Fibroblast of lung (primary cell): ENCODE measurements at places on chromosomes 11 and 22. TPM values are rescaled to one million over a fixed set of nuclear protein-coding genes. Genes with fewer than 3 reads are reported as not detected.

The HORMAD2 gene
- polyA plus RNA-seq: not detected in 2 replicates

The TTC12 gene
- 9.9 and 13.4 TPM in 2 replicates for polyA plus RNA-seq

The OR51E1 gene
- not detected in 2 replicates for polyA plus RNA-seq

The RRM1 gene
- polyA plus RNA-seq: 57.5 and 117 TPM in 2 replicates

The ACRV1 gene
- polyA plus RNA-seq: not detected in 2 replicates

The NNMT gene
- 156 and 194 TPM in 2 replicates for polyA plus RNA-seq

The DNAJB7 gene
- polyA plus RNA-seq: not detected in 2 replicates

The SCGB1C1 gene
- not detected in 2 replicates for polyA plus RNA-seq

The ASCL2 gene
- not detected in 2 replicates for polyA plus RNA-seq

The OR51I2 gene
- not detected in 2 replicates for polyA plus RNA-seq

The DTX4 gene
- polyA plus RNA-seq: 1.2 and 2.1 TPM in 2 replicates

The SYCE3 gene
- 0.30 TPM in 1 of 2 replicates, not detected in the other for polyA plus RNA-seq

The GAB4 gene
- not detected in 2 replicates for polyA plus RNA-seq

The LZTR1 gene
- polyA plus RNA-seq: 25.1 and 27.4 TPM in 2 replicates

The MUC5AC gene
- polyA plus RNA-seq: not detected in 2 replicates

The ZNF280A gene
- not detected in 2 replicates for polyA plus RNA-seq

The KRTAP5-1 gene
- polyA plus RNA-seq: not detected in 2 replicates

The SPATA19 gene
- polyA plus RNA-seq: not detected in 2 replicates

The OR51I1 gene
- not detected in 2 replicates for polyA plus RNA-seq

The SDF2L1 gene
- polyA plus RNA-seq: 12.0 and 17.2 TPM in 2 replicates

The OR8G5 gene
- not detected in 2 replicates for polyA plus RNA-seq

The MUC15 gene
- not detected in 2 replicates for polyA plus RNA-seq

The MYRF gene
- polyA plus RNA-seq: 0.10 and 0.11 TPM in 2 replicates

The LMNTD2 gene
- 0.05 and 0.08 TPM in 2 replicates for polyA plus RNA-seq

The DNHD1 gene
- polyA plus RNA-seq: 2.2 and 2.6 TPM in 2 replicates

The EWSR1 gene
- 172 and 224 TPM in 2 replicates for polyA plus RNA-seq

The CSTPP1 gene
- 34.1 TPM in 2 replicates for polyA plus RNA-seq

The OTOG gene
- not detected in 2 replicates for polyA plus RNA-seq

The SMC1B gene
- 0.01 TPM in 1 of 2 replicates, not detected in the other for polyA plus RNA-seq

The MGAT3 gene
- polyA plus RNA-seq: 0.09 TPM in 1 of 2 replicates, not detected in the other

The GRIA4 gene
- 0.15 and 0.61 TPM in 2 replicates for polyA plus RNA-seq

The OR6X1 gene
- polyA plus RNA-seq: not detected in 2 replicates

The DCDC1 gene
- polyA plus RNA-seq: 0.02 and 0.05 TPM in 2 replicates

The SPECC1L gene
- polyA plus RNA-seq: 28.4 and 40.3 TPM in 2 replicates

The MIAT gene
- 1.6 and 1.9 TPM in 2 replicates for polyA plus RNA-seq

The RHOD gene
- polyA plus RNA-seq: 4.7 and 11.6 TPM in 2 replicates

The CDHR5 gene
- polyA plus RNA-seq: not detected in 2 replicates

The MS4A3 gene
- not detected in 2 replicates for polyA plus RNA-seq

The TRIM49 gene
- not detected in 2 replicates for polyA plus RNA-seq

The DDX6 gene
- polyA plus RNA-seq: 75.7 and 91.2 TPM in 2 replicates

The C22orf31 gene
- polyA plus RNA-seq: 0.14 TPM in 1 of 2 replicates, not detected in the other

The KRTAP5-10 gene
- not detected in 2 replicates for polyA plus RNA-seq

The DGCR6 gene
- polyA plus RNA-seq: 0.56 and 0.77 TPM in 2 replicates

The IPO7 gene
- 70.0 and 75.7 TPM in 2 replicates for polyA plus RNA-seq

The SCGB2A2 gene
- polyA plus RNA-seq: not detected in 2 replicates

The PHLDA2 gene
- 16.2 and 20.5 TPM in 2 replicates for polyA plus RNA-seq

The C1QTNF4 gene
- 0.03 TPM in 1 of 2 replicates, not detected in the other for polyA plus RNA-seq

The HBE1 gene
- polyA plus RNA-seq: 2.0 and 3.1 TPM in 2 replicates

The UBQLNL gene
- polyA plus RNA-seq: 0.09 and 0.10 TPM in 2 replicates

The BCO2 gene
- 0.36 and 0.42 TPM in 2 replicates for polyA plus RNA-seq

The ALG12 gene
- 9.6 and 10.5 TPM in 2 replicates for polyA plus RNA-seq
